Stimulated activated CD4-positive, alpha-beta T cell treated with anti-CD3 and anti-CD28 coated beads, TNF-alpha, amount 100 ng/mL, for 24 hours (primary cell): ENCODE measurements at places on chromosomes 7 and 10.
A peak's percentile ranks its signal among the peaks of the same experiment; 100 is the strongest.

- DNase-seq = no peak
These were observed 22.3 kb upstream of the AGR3 start for GRCh38 chr7:16904076-16904475.

DNA sequence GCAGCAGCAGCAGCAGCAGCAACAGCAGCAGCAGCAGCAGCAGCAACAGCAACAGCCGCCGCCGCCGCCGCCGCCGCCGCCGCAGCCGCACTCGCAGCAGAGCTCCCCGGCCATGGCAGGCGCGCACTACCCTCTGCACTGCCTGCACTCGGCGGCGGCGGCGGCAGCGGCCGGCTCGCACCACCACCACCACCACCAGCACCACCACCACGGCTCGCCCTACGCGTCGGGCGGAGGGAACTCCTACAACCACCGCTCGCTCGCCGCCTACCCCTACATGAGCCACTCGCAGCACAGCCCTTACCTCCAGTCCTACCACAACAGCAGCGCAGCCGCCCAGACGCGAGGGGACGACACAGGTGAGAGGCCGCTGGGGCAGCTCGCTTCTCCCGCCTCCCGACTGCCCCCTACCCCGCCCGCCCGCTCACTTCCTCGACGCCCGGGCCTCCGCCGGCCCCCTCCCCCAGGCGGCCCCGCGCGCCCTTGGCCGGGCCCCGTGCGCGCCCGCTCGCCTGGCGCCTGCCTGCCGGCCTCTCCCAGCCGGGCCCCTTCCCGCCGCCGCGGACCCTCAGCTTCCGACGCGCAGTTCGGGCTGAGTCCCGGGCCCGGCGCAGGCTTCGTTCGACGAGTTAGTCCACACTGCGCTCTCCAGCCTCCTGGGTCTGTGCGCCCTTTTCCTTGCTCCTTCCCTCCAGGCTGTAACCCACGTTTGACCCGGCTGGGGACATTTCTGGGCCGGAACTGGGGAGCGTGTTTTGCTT, 882 bp downstream of the DLX6 start:
- no peak for DNase-seq

GRCh38 chr7:121334875-121335648, 6.3 kb downstream of the WNT16 start:
- DNase-seq = no peak

GRCh38 chr7:120709972-120710320, 148.0 kb downstream of the TSPAN12 start:
- no peak for DNase-seq

DNA sequence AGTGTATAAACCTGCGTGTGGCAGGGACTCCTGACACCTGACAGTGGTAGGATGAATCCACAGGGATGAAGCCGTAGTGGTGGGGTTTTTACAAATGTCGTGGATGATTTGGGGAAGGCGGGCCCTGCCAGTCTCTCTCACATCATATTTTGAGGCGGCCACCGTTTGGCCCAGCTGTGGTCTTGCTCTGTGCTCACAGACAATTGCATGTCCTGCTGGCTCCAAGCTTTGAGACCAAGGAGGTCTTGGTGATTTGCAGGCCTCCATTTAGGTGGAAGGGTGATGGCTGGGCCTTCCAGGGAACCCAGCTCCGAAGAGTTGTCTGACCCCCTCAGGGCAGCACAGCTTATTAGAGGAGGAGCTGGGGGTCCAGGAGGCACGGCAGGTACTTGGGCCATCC, 151.1 kb upstream of the SHH start:
- no peak for DNase-seq

DNA sequence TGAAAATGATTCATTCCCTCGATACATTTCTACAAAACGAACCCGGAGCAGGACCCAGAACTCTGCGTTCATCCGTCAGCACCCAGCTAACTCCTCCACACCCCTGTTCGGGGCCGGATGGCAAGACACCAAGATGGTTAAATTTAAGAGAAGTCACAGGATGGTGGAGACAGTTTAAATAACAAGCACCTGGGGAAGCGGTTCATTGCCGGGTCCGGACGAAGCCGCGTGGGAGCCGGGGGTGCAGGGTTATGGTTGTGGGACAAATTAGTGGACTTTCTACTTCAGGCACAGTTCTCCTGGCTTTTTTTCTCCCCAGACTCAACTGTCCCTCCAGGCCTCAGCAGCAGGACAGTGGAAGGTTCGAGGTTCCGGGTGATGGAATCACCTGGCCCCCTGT, 45.4 kb downstream of the ASB13 start:
- no peak for DNase-seq

DNA sequence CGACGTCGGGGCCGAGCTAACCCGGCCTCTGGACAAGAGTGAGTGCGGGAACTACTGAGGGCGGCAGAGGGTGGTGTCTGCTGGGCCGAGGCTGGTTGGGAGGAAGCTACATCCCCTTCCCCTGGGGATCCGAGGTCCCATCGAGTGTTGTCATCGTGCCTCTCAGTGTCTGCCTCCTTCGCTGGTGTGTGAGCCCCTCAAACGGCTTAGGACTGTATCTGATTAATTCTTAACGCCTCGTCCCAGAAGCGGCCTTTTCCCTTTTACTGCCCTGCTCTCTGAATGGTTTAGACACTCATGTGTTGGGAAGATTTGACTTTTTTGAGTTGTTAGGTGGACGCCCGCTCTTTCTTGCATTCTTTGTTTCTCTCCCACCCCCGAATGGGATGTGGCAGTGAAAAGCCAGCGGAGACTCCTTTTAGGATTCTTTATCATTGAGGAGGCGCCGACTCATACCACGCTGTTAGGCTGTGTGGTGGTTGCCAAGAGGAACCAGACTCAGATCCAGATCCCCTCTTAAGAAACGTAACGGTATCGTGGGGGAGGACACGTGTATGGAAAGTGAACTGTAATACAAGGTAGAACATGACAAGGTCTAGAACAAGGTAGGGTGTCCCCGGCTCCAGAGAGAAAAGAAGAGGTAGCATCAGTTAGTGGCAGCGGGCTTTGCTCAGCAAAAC, 631 bp downstream of the SUPV3L1 start:
- peak; percentile 8 for DNase-seq

DNA sequence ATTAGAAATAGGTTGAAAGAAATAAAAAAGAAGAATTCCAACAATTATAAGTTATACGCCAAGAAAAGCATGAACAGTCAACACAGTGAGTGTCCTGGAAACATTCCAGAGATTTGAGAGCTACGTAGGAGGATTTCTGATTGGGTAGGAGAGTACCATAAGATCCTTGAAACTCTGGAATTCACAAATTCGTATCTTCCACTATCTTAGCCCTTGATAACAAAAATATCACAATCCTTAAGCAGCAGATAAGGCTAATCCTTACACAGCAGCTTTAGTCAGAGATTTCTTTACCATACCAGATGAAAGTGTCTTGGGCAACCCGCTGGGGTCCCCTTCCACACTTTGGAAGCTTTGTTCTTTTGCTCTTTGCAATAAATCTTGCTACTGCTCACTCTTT, 8.2 kb downstream of the TPK1 start:
- no peak for DNase-seq

DNA sequence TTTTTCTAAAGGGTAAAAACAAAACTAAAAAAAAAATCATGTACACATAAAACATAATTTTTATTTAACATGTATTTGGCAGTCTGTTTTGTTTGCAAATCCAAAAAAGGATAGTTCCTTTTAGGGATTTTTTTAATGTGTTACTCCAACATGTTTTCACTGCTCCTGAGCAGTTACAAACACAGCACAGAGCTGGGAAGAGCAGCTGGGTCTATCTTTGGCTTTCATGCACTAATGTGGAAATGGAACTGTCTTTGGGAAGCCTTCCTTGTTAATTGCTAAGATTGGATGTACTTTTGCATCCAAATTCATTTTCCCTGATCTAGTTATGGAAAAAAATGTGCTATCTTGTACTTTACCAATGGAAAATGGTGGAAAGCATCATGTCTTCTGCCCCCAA, 1035.1 kb downstream of the CNTNAP2 start:
- DNase-seq = no peak

- no peak for DNase-seq
These were observed 15.6 kb downstream of the SORCS1 start for GRCh38 chr10:107148906-107149305.

GRCh38 chr10:22250897-22251660, 33.3 kb upstream of the EBLN1 start:
- DNase-seq = no peak
